NCI-H1092 (cell line): ENCODE measurements at places on chromosomes 16 and 17.

DNA sequence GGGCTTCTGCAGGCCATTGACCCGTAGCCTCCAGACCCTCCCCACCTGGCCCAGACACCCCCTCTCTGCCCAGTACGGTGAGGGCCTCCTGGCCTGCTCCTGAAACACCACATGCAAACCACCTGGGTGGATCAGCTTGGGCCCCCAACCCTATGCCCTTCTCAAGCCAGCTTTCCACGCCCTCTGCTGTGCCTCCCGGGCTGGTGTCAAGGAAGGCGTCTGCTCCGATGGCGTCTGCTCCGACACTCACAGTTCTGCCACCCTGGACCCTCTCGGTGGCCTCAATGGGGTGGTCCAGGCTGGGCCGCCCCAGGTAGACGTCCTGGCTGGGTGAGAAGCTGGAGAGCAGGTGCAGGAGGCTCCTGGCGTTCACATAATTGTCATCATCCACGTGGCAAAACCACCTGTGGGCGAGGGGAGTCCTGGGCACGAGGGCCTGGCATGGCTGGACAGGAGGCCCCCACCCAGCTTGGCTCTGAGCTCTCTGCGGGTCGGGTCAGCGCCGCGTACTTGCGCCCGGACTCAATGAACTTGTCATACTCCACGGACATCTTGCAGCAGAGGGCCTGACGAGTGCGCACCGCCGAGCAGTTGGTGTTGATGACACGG, 1.4 kb downstream of the RFNG start:
- DNase-seq: no peak

- no peak for DNase-seq
Observed at GRCh38 chr17:55931446-55931845, 180.6 kb downstream of the PCTP start.

DNA sequence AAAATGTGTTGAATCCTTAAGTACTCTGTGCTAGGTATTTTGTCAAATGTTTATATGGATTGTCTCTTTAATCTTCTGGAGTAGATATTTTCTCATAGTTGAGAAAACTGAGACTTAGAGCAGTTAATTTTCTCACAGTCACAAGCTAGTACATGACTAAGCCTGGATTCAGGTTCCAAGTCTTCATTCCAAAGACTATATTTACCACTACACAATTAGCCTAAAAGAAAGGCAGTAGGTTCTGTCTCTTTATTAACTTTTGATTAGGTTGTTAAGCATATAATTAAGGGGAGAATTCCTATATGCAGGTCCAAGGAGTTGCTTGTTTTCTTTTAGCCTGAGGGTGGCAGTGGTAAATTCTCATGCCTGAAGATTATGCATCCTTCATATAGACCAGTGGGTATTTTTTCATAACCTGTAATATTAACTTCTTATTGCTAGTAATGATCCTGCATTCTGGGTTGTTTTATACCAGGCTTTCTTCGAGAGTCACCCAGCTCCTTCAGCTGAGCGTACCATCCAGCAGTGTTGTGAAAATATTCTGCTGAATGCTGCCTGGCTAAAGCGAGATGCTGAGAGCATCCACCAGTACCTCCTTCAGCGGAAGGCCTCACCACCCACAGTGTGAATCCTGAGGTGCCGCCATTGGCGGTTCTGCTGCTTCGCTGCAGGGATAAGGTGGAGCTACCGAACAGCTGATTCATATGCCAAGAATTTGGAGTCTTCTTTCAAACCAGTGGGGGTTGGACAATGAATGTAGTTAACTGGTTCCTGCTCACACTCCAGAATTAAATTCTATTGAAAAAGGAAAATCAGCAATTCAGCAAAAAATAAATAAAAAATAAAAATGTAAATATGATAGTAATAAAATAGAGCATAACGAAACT, 28.2 kb upstream of the KPNB1 start:
- DNase-seq: no peak

- no peak for DNase-seq
Observed at GRCh38 chr17:52207796-52208195, 49.3 kb upstream of the CA10 start.

DNA sequence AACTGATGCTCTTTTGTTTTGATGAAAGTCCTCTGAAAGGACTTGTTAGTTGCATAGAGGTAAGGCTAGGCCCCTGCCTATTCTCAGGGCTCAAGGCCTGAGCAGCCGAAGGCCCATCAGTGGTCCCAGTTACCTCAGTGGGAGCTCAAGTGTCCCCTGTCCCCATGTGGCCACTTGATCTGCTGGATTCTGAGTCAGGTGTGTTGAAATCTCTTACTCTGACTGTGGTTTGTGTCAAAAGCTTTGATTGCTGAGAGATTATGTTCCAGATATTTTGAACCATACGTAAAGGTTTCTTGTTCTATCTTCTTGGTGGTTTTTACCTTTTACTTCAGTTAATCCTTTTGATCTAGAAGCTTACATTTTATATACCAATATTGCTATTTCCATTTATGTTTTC, 191.7 kb downstream of the LGALS9B start:
- no peak for DNase-seq

DNA sequence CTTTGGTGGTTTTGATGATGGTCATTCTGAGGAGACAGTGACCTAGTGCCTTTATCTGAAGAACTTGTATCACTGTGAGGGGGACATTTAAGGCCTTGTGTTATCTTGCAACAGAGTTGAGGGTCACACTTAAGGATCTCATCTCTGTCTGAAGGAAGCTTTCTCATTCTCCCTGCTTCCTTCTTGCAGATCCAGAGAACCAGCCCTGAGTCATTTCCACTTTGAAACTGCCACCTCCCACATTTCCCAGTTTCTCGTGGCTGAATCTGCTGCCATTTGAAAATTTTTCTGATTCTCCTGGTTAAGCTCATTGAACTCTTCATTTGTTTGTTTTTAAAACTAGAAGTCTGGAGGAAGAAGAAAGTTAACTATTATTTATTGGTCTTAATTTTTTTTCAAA, 190.2 kb upstream of the CDH11 start:
- no peak for DNase-seq

DNA sequence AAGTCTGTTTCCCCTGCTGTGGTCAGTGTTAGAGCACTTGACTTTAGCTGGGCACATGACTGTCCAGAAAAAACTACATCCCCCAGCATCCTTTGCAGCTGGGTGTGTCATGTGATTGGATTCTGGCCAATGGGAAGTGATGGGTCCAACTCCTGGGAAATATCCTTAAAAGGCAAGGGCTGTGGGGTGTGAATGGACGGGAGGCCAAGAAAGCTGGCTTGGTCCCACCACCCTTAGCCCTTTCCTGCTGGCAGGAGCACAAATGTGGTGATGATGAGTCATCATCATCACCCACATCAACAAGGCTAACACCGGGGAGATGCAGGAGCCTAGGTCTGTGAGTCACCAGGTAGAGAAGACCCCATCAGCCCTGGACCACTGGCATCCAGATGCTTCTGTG, 341.7 kb downstream of the C16orf95 start:
- DNase-seq: no peak

- DNase-seq: no peak
Observed at GRCh38 chr16:87976665-87977064, 25.4 kb downstream of the BANP start.

DNA sequence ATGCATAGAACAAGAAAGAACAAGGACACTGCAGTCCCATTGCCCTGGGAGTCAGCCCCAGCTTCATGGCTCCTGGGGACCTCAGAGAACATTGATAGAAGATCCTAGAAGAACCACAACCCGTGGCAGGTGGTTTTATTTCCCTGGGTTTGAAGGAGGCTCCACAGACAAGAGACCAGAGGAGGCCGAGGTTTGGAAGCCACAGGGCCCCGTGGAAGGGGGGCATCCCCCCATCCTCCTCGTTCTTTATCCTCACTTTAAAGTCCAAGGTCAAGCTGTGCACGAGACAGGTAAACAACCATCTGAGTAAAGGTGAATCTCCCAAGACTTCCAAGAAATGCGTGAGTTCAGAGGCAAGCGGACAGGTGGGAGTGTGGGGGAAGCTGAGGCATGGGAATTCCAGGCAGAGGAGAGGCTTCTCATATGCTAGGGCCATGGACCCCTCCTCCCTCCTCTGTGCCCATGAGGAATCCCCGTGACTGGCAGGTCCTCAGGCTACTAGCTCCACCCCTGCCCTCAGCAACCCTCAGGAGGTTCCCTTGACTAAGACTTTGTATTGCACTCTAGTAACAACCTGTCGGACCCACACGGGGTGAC, 849 bp upstream of the SULT1A1 start:
- DNase-seq: no peak

DNA sequence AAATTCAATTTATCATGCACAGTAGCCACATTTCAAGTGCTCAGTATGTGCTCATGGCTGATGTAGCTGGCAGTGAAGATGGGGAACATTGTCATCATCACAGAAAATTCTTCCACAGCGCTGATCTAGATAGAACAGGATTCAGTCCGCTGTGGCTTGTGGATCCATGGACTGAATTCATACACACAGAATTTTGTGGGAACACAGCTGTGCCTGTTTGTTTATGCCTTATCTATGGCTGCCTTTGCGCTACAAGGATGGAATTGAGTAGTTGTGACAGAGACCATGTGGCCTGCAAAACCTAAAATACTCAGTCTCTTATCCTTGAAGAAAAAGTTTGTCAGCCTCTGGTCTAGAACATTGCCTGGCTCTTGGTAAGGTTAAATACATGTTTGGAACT, 128.4 kb downstream of the PRKCB start:
- no peak for DNase-seq

- DNase-seq: no peak
Observed at GRCh38 chr17:27384726-27385125, 71.5 kb upstream of the KSR1 start.

- peak; percentile 11 for DNase-seq
Observed at GRCh38 chr16:31460582-31461002, 1.3 kb downstream of the ARMC5 start.

GRCh38 chr17:27269201-27269600, 24.7 kb upstream of the WSB1 start:
- DNase-seq: no peak

GRCh38 chr17:9175700-9176467, 154.6 kb downstream of the NTN1 start:
- DNase-seq: no peak
